ENCODE measurements at places on chromosomes 13 and 19. TPM values are rescaled to one million over a fixed set of nuclear protein-coding genes. Genes with fewer than 3 reads are reported as not detected.

GRCh38 chr13:84684048-84684662 is 801.9 kb upstream of the SLITRK1 start:
- H3K27me3 ChIP-seq, result no peaks in the 10 kb centered on the region
- peak; percentile 17 for DNase-seq
- H3K27ac ChIP-seq, result peak overlapping the region; percentile 6
- peaks cover 17% of the 10 kb centered on the region for H3K4me1 ChIP-seq
- no peaks in the 10 kb centered on the region for H3K36me3 ChIP-seq
- H3K4me3 ChIP-seq, result no peak overlapping the region

GRCh38 chr13:24459234-24459633 is 53.3 kb downstream of the PARP4 start:
- no peak overlapping the region for H3K4me3 ChIP-seq
- H3K4me1 ChIP-seq, result no peaks in the 10 kb centered on the region
- no peaks in the 10 kb centered on the region for H3K27me3 ChIP-seq
- DNase-seq, result no peak

GRCh38 chr13:99419591-99420243 is 81.6 kb upstream of the TM9SF2 start:
- peaks cover 28% of the 10 kb centered on the region for H3K27me3 ChIP-seq
- no peak overlapping the region for H3K27ac ChIP-seq
- H3K36me3 ChIP-seq, result no peaks in the 10 kb centered on the region
- DNase-seq, result no peak

GRCh38 chr13:42350141-42350540 is 78.2 kb downstream of the AKAP11 start:
- H3K4me3 ChIP-seq, result no peak overlapping the region
- H3K27ac ChIP-seq, result no peak overlapping the region
- peaks cover 14% of the 10 kb centered on the region for H3K4me1 ChIP-seq
- no peak for DNase-seq
- no peaks in the 10 kb centered on the region for H3K27me3 ChIP-seq

Gene ELANE
- total RNA-seq, result 2.3 TPM

Gene SBSN
- total RNA-seq, result not detected

Gene EBI3
- total RNA-seq, result not detected

Gene MEDAG
- 3.3 TPM for total RNA-seq

Gene NKG7
- total RNA-seq, result 2.9 TPM

Measured in heart right ventricle (tissue), 16 donors.